Effector CD8-positive, alpha-beta T cell (primary cell): ENCODE measurements at places on chromosomes 4 and X.

DNA sequence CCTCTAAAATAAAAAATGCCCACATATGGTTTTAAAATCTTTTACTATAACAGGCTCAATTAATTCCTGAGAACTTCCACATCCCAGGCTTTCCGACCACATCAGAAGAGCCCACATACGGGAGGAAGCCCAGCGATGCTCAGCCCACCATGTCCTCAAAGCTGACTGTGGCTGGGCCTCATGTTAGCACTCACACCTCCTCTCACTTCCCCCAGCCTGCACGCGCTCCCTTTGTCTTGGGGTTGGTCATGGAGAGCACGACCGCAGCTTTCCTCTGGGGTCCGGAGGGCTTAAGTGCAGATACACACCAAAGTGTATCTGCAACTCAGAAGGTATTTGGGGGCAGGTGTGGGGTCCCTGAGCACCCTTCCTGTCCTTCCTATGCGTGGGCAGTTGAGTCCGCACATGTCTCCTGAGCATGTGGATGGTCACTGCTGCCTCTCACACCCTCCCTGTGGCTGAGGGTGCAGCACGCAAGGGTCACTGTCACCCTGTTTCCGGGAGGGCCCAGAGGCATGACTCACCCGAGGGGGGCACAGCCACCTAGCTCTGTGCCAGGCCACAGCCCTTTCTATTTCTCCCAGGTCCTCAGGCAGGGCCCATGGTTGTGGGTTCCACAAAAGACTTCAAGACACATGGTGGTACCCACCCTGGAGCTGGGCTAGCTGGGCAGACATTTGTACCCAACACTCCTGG, 21.2 kb downstream of the WDR1 start:
- DNase-seq, result no peak

GRCh38 chr4:143431526-143432257, 81.8 kb upstream of the SMARCA5 start:
- DNase-seq, result no peak

DNA sequence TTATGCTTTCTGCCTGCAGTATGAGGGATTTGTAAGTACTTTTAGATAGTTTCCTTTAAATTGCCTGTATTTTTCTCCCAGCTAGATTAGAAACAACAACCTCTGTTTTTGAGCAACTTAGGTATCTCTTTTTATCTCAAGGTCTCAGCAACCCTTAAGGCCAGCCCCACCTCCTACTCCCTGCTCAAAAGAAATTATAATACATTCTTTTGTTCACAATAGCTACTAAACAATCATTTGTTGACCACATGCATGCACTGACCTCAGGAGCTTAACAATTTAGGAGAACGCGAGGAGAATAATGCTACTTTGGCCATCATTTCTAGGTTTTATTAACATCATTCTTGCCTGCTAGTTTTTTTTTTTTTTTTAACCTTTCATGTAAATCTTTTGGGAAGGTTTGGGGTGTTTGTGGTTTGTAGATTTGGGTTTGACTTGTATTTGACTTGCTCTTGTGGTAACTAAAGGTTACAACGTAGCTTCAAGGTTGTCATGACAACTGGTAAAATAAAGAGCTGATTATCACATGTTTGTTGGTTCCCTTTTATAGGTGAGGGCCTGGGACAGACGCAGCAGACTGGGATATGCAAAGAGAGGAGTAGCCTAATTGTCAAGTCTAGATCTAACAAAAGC, 145.4 kb upstream of the PLAC1 start:
- no peak for DNase-seq

DNA sequence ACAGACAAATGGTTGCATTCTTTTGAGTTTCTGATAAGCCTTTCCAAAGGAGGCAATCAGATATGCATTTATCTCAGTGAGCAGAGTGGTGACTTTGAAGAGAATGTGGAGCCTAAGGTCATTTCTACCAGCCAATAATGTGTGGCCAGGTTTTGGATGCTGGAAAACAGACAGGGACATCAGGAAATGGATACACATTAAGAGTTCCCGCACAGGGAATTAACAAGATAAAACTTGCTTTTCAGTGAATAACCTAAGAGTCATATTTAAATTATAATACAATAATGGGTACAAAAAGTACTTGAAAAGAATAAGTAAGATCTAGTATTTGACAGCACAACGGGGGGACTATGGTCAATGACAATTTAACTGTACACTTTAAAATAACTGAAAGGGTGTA, 492.3 kb upstream of the FAM241A start:
- no peak for DNase-seq
